ENCODE measurements at places on chromosomes 16 and 17.

- no peak for DNase-seq
Measured at GRCh38 chr17:39928858-39929645, 1.5 kb downstream of the LRRC3C start.

DNA sequence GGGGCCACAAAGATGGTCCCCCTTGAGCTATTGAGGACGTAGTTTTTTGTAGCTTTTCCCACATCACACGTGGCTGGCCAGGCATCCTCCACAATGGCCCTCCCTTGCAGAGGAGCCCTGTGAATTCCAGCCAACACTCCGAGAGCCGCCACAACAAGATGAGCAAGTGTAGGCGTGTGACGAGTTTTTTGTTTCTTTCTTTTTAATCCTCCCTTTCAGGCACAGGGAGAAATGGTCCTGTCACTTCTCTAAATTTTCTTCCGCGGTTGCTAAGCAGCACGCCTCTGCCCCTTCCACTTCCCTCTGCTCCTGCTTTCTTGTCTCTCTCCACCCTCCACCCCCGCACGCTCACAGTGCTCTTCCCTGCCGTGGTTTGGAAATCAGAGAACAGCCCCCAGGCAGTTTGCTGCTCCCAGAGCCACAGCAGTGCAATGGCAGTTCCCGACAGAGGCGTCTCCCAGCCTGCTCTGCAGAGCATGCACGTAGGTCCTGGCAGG, 68.0 kb upstream of the MRTFB start:
- DNase-seq: no peak

- no peak for DNase-seq
Measured at GRCh38 chr16:87696726-87697125, 69.1 kb downstream of the KLHDC4 start.

DNA sequence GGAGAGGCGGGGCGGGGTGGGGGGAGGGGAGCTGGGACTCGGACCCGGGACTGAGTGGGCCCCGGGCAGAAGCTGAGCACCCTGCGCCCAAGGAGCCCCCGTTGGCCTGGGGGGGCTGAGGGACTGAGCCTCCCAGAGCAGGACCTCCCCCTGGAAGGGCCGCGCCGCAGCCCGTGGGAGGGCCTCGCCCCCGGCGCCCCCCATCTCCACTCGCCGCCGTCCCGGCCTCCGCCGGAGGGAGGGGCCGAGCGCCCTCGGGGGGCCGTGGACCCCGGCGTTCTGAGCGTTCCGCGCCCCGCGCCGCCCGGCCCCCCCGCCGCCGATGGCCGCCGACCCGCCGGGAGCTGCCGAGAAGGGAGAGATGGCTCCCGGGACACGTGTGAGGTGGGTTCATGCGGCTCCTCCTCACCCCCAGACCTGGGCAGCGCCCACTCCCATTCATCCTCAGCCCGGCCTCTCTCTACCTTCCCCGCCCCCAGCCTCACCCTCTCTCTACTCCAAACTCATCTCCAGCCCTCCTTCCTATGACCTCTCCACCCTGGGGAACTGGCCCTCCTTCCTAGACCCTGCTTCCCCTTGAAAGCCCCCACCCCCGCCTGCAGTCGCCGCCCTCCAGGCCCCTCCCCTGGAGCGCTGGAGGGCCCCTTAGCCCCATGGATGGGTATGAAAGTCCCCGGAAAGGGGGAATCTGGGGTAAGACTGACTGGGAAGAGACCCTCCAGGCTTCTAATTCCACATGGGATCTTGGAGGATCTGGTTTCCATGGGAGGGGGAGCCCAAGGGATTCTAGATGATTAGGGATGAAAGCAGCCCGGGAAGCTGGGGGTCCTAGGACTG, 922 bp downstream of the FBXL19 start:
- DNase-seq: no peak

Measured in D721Med (cell line).